HTR-8/SVneo (cell line): ENCODE measurements at places on chromosomes 1 and 21.
A peak's percentile ranks its signal among the peaks of the same experiment; 100 is the strongest.

DNA sequence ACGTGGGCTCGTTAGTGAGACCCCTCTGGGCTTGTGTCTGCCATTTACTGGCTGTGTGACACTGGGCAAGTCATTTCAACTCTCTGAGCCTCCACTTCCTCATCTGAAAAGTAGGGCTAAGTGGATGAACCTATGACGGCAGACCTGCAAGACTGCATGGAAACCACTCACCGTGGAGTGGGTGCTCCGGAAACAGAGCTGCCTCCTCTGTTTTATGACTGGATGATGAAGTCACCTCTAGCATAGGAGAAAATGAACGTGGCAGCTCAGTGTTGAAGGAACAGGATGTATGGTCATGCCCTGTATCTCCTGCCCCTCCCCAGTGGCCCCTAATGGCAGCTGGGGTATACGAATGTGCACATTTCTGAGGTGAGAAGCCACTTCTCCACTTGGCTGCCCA lies 40.5 kb downstream of the STPG1 start:
- DNase-seq = no peak

DNA sequence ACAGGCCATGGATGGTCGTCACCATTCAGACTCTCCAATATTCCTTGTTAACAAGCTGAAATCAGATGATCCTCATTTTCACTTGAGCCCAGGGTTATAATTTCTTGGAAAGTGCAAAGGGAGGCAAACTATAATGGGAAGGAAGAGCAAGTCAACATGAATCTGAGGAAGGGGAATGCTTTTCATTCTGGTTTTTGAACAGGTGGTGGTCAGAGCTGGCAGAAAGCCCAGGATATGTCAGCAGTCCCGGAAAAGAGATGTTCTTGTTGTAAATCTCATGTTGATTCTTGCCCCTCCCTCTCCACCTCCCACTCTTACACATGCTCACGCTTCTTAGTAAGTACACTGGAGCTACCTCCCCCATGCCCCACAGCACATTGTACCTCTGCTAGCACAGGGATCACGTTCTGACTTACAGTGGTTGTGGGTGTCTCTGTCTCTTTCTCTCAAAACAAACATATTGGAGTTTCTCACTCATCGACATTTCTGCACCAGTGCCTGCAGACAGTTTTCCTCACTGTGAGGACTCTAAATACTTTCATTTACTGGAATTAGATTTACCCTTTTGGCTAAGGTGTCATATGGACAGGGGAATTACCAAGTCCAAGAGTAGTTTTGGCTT lies 77.6 kb downstream of the XCL2 start:
- peak; percentile 36 for DNase-seq

- no peak for DNase-seq
Observed at GRCh38 chr21:14267076-14267475, 51.1 kb downstream of the RBM11 start.

DNA sequence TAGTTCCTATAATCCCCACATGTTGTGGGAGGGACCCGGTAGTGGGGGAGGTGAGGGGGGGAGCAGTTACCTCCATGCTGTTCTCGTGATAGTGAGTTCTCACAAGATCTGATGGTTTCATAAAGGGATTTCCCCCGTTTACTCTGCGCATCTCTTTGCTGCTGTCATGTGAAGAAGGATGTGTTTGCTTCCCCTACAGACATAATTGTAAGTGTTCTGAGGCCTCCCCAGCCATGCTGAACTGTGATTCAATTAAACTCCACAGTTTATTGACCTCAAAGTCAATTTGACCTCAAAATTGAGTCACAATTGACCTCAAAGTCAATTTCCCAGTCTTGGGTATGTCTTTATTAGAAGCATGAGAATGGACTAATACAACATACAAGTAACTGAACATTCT lies 19.7 kb downstream of the DPH5 start:
- DNase-seq = no peak

GRCh38 chr1:222394224-222394623 lies 153.7 kb downstream of the HHIPL2 start:
- DNase-seq = no peak

GRCh38 chr1:218468711-218469110 lies 123.6 kb downstream of the TGFB2 start:
- no peak for DNase-seq

DNA sequence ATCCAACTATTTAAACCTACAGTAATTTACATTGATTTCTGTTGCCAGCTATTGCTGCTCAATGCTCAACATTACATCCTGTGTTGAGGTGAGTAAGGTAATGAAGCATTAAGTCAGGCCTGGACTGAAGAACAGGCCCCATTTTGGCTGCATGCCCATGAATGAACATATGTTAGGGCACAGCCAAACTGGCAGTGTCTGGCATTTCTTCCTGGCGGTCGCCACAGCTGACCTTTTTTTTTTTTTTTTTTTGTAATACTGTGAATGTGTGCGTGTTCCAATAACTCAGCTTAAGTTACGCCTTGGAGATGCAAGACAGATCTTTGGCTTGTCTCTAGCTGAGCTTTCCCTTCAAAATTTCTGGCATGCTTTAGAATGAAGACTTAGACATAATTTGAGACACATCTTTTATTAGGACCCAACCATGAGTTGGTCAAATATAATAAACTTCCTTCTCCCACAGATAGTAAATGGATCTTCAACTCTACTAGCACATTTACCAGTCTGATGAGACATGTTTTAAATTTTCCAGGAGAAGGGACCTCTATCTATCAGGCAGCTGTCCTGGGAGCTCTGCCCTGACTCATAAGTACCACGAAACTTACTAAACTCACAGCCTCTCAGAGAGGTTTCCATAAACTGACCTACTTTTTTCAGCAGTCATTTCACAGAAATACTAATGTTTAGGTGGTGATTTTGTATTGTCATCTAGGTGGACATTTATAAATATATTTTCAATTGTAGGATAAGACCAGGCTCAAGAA lies 341.1 kb upstream of the RUNX1 start:
- no peak for DNase-seq

DNA sequence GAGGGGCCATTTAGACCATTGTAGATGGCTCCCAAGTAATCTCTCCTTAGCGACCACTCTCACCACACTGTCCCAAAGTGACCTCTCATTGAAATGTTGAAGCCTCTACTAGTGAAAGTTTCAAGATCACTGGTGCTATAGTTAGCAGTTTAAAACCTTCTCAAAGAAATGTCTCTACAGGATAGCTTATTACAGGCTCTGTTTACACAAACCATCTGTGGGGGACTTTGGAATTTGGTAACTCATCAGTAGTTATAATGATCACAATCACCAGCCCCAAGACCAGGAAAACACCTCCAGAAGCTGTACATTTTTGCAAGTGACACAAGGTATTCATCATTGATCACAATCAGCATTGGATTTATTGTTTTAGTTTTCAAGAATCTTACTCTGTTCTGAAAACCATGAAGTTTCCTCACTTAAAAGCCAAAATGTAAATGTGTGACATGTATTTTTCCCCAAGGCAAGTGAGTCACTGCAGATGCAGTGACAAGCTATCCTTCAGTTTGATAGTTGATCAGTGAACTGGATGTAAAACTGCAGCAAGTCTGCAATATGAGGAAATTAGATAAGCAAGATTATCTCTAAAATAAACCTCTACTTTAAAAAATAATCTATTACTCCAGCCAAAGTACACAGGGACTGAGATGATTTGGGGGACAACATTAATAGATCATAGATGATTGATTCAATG lies 41.9 kb downstream of the C21orf91 start:
- DNase-seq = peak; percentile 10

GRCh38 chr1:244022311-244022710 lies 28.8 kb upstream of the ZBTB18 start:
- no peak for DNase-seq

- no peak for DNase-seq
Observed at GRCh38 chr1:234944439-234945344, 183.9 kb downstream of the TOMM20 start.

DNA sequence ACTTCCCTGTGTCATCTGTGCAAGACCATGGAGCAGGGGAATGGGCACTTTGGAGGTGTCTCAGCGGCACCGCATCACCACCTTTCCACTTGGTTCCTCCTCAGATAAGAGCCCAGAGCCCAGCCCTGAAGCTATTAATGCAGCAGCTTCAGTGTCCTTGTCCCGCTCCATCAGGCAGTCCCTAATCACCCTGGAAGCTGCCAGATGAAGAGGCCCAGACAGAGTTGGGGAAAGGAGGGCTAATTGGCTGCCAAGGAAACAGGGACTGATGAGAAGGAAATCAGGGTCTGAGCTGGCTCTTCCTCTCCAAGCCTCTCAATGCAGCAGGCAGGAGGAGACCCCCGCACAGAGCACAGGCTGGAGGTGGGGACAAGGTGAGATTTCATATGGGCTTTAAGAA lies 83.1 kb upstream of the KLHDC7A start:
- no peak for DNase-seq

DNA sequence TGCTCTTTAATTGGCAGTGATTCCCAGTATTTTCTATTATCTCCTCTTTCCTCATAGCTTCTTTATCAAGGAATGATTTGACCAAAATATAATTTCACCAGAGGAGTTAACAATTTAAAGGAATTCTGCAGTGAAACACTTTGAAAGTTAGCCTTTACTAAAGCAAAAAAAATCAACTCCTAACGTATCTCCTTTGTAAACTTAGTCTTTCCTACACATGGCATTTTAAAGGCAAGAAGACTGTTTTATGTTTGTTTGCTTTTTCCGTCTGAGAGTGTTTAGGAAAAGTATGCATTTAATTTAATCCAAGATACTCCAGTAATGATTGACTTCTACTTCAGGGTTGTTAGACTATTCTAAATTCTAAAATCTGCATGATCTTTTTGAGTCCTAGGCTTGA lies 15.9 kb downstream of the ATP6V1G3 start:
- DNase-seq = no peak

DNA sequence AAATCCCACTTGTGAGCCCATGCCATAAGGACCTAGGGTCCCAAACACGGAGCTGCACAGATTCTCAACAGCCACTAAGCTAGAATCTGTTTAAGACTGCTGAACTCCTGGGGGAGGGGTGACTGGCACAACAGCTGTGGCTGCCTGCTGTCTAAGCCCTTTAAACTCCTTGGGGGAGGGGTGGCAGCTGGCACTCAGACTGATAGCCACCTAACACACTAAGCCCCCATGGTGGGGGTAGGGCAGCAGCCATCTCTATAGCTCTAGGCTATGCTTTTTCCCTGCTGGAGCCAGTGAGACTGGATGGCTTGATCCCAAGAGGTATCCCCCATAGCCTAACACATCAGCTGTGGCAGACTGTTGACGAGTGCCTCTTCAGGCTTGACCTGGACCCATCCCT lies 73.3 kb upstream of the FMO3 start:
- no peak for DNase-seq

DNA sequence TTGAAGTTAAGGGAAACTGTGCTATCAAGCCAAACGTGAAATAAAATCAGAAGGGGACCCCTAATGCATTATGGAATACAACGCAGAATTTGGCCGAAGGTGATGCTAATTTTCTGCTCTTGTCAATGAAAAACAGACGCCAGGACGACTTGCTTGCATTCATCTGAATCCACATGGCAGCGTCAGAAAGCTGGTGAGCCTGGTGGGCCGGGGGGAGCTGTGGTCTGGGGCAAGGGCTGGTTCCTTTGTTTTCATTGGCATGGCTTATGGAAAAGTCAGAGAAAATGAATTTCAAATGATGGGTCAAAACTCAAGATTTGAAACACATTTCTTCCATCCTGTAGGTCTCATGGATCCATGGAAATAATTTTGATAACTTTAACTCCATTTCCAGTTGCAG lies 86.4 kb upstream of the RUNX1 start:
- DNase-seq = no peak

GRCh38 chr21:28444111-28444510 lies 548.6 kb downstream of the LTN1 start:
- DNase-seq = no peak

DNA sequence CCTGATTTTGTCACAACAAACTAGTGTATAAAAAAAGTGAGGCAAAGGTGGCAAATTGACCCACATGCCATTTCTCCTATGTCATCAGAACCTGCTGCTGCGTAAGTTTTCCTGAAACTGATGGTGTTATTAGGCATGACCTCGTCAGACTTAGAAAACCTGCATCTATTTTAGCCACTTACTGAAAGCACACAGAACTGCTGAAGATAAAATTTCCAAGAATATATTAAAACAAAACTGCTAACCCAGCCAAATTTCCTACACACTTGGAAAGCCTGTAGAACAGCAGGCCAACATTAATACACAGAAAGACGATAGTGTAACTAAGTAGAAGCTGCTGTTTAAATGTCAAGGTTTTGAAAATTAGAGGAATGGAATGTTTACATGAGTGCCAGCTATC lies 674.5 kb upstream of the CXADR start:
- no peak for DNase-seq
